Uterus (tissue), 4 donors: ENCODE measurements at places on chromosomes 5 and 9. TPM values are rescaled to one million over a fixed set of nuclear protein-coding genes. Genes with fewer than 3 reads are reported as not detected.

Gene EHMT1
- 75.4 TPM for total RNA-seq

Gene SLC34A1
- total RNA-seq, result not detected

Gene ISOC1
- total RNA-seq, result 30.7 TPM

Gene TMOD1
- total RNA-seq, result 5.9 TPM

Gene JAKMIP2
- total RNA-seq, result 3.9 TPM

Gene SPINK13
- total RNA-seq, result not detected

Gene ANKRD20A1
- 3.3 TPM for total RNA-seq
